ENCODE measurements at places on chromosomes 1 and 21.

GRCh38 chr1:9809100-9809510 lies 14.7 kb downstream of the CLSTN1 start:
- DNase-seq: no peak

DNA sequence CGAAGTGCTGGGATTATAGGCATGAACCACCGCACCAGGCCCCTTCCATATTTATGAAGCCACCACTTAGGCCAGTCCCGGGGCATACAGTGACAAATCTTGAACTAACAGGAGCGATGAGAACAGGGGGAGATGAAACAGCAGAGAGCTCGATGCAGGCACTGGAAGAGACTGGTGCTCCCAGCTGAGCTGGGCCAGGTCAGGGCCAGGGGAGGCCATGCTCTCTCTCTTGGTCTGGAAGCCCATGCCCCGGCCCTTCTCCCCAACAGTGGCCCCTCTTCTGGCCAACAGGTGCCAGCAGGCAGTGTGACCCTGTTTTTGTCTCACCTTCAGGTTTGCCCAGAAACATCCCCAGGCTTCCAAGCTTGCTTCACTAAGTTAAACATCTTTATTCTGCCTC lies 269.9 kb upstream of the C1orf174 start:
- no peak for DNase-seq

- no peak for DNase-seq
These were observed 7.6 kb downstream of the FAM151A start for GRCh38 chr1:54615531-54616279.

DNA sequence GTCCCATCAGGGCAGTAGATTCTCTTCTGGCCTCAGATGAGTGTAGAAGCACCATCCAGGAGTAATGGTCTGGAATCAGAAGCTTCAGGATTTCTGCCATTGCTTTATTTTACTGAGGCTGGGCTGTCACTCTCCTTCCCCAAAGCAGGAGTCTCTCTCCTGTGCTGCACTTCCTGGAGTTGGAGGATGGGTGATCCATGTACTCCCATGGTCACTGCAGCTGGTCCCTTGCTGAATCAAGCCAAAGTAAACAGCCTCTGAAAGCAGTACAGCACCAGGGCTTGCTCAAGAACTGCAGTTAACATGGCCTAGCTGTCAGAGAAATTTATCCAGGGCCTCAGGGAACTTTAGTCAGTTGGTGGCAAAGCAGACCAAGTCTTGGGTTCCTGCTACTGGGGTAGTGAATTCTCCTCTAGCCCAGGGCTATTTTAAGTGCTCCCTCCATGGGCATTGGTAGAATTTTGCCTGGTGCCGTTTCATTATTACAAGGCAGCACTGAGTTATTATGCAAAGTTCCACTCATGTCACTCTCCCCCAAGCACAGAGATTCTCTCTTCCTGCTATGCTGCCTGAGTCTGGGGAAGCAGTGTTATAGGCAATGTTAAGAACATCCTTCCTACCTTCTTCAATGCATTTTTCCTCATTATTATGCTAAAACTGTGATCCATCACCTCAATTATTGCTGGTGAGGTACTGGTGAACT lies 29.5 kb downstream of the DRAM2 start:
- no peak for DNase-seq

GRCh38 chr1:230609208-230609607 lies 33.1 kb upstream of the COG2 start:
- no peak for DNase-seq

DNA sequence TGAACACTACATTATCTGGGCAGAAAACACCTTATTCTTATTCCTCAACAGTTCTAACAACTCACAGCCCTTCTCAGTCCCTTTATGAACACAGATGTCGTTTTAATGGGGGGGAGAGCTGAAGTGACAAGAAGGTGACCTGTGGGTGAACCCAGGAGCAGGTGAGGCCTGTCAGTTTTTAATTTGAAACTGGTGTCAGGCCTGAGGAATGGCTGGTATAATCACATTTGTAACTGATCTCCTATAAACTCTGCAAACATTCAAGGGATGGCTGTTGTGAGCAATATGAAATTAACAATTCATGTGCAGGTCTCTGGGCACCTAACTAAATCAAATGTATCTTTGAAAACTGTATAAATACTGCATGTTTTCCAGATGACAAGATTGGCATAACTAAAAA lies 362.1 kb upstream of the NR5A2 start:
- DNase-seq: no peak

DNA sequence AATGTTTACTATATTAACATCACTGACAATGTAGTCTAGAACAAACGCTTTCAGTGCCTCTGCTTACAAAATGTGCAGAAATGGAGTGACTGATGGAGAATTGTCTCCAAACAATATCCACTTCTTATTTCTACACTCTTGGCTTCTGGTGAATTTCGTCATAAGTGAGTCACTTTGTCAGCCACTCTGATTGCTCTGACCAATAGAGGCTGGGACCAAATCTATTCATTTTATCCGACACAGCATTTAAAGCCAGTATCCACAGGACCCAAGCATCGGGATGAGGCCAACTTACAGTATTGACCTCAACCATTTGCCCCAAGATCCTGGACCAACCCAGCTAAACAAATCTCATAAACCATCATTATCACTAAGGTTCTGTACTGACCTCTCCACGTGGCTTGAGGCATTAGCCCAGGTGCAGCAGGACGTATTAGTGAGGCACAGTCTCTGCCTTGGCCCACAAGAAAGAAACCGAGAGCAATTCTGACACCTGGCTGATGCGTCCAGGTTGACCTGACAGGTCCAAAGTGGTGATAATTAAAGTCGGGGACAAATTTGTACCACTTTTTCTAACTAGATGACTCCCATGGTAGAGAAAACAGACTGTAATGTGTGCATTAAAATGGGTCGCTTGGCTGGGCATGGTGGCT lies 53.3 kb upstream of the ERO1B start:
- no peak for DNase-seq

DNA sequence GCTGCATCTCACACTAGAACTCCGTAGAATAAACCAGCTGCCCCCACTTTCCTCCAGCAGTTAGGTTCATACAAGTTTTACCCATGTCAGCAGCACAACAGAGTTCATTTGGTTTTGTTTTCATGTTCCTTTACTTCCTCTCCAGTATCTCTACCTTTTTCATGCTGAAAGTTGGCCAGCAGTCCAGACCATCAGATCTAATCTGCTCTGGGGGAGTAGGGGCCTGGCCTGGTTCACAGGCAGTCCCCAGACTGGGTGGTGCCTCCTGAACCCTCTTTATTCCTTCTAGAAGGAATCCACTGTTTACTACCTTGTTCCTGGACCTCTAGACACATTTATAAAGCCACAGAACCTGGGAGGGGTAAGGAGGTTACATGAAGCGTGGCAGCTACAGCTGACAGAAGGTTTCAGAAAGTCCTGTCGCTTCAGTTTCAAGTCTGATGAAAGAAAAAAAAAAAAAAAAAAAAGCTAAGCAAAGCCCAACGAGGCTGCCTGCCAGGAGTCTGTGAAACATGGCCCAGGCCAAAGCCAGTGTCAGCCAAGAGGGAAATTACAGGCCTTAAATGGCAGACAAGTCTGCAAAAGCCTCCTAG lies 184.6 kb upstream of the JUN start:
- DNase-seq: no peak

DNA sequence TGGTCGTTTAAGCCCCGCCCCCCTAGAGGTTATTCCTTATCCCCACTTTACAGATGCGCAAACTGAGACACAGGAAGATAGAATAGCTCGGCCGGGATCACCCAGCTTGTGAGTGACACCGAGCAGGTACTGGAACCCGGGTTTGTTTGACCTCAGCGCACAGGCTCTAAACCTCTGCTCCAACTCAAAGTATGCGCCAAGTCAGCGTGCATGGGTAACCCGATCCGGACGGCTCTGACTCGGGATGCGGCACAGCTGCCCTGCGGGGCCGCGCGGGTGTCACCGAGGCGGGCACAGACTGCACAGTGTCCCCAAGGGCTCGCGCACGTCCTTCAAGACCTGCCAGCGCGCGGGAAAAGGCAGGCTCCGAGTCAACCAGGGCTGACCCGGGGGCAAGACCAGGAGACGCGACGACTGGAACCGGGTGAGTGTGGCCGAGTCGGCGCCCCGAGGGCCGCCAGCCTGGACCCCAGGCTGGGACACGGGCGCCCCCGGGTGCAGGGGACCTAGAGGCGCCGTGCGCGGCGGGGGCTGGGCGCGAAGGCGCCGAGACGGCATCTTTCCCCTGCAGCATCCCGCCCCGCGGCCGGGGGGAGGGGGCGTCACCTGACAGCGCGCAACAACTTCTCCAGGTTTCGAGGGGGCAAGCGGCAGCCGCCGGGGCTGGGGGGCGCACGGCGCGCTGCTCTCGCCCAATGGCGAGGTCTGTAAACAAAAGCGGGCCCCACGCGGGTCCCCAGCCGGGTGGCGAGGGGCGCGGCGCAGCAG lies 101.9 kb upstream of the SOD1 start:
- no peak for DNase-seq

- no peak for DNase-seq
These were observed 17.2 kb upstream of the RCSD1 start for GRCh38 chr1:167612587-167613385.

DNA sequence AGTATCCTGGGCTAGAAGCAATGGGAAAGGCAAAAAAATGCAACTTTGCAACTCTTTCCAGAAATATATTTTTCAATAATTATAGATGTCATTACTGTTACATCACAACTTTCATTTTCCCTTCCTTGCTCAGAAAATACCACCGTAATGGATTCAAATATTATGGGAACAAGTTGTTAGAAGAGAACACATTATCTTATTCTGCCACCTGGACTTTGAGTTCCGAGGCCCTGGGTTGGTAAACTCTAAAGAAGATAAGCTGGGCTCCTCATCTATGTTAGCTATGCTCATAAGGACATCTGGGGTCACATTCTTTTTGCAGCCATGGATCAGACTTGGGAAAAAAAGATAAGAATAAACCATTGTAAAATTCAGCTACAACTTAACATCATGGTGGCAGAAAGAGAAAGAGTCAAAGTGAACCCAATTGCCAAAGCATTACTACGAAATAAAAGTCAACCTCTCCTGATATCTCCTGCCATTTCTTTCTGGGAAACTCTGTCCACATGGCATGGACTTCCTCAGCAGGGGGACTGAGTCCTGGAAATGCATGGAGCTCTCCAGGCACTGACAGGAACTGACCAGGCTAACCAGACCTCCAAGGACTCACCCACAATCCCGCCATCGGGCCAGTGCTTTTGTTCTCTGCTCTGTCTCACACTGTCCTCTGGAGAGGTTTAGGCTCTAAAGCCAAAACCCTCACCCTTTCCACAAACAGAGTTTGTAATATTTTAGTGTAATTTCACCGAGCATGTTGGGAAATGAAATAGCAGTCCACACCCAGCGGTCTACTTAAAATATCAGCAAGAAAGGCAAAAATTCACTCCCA lies 499.1 kb upstream of the RUNX1 start:
- DNase-seq: no peak

- DNase-seq: peak; percentile 79
These were observed 12.2 kb downstream of the CITED4 start for GRCh38 chr1:40849801-40850592.

DNA sequence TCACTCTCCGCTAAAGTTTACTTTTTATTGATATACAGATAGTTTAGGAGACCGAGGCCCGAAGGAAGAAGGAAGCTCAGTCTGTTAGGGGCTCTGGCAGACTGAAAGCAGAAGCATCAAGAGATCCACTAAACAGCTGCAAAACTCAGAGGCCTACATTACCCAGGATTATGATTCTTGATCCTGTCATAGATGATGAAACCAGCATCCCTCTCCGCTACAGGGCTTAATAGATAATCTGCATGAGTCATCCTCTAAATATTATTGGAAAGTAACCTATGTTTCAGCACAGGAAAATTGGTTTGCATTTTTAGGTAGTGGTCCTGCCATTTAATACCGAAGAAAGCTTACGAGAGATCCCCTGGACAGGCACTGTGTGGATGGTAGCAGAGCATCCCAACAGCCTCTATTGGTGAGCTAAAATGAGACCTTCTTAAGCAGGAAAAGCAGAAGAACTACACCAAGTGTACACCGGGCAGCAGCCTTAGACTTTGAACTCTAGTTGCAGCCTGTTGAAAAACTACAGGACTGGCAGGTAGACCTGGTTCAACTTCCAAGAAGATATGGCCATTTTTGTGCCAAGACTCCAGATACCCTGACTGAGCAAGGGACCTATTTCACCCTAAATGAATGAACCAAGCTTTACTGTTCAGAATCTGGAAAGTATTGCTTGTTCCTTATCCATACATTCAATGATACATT lies 6.8 kb downstream of the CASQ2 start:
- no peak for DNase-seq

GRCh38 chr1:55124470-55124869 lies 85.1 kb downstream of the PCSK9 start:
- no peak for DNase-seq

GRCh38 chr1:107877745-107878144 lies 87.2 kb downstream of the VAV3 start:
- no peak for DNase-seq

DNA sequence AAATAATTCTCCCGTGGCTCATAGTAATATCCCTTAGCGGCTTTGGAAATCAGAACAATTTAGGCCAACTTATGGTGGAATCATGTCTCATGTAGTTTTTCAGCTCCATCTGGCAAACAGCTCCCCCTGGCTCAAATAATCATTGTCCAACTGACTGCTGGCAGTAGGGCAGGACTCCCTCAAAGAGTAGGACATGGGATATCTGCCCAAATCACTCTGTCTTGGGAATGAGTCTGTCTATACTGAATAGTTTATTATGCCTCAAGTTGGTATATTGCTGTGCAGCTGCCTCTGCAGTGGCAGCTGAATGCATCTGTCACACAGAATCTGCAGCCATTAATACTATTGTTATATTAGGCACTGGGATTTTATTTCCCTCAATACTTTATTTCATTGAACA lies 255.7 kb downstream of the COL11A1 start:
- DNase-seq: no peak

- no peak for DNase-seq
These were observed 148.6 kb upstream of the CACNA1E start for GRCh38 chr1:181334724-181335123.

DNA sequence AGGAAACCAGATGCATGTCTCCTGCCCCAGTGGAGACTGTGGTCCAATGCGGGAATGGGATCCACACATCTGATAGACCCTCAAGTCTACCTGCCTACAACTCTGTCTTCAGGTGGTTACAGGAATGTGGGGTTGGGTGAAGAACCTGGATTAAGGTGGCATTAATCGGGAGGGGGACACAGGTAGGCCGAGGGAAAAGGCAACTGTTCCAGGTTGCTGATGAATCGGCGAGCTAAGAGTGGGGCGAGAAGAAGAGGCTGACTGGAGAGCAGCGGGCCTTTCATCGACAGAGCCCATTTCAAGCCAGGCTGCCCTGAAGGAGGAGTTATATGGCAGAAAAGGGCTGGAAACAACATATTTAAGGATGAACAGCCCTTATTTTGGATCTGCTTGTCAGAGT lies 836 bp downstream of the CD2 start:
- DNase-seq: no peak

- no peak for DNase-seq
These were observed 29.6 kb upstream of the C1orf105 start for GRCh38 chr1:172390683-172391551.
